Dermis microvascular lymphatic vessel endothelial cell (primary cell): ENCODE measurements at places on chromosomes 3 and 15. TPM values are rescaled to one million over a fixed set of nuclear protein-coding genes. Genes with fewer than 3 reads are reported as not detected.
A peak's percentile ranks its signal among the peaks of the same experiment; 100 is the strongest.

Gene IL12A
- 0.13 TPM in 1 of 2 replicates, not detected in the other for total RNA-seq

Gene PROK2
- total RNA-seq = not detected in 2 replicates

Gene CCDC39
- total RNA-seq = under 0.01 TPM in 2 replicates

Gene SLC51B
- total RNA-seq = not detected in 2 replicates

Gene SCN5A
- 6.2 and 10.1 TPM in 2 replicates for total RNA-seq

Gene RPS27L
- 245 and 318 TPM in 2 replicates for total RNA-seq

Gene GOLGA8R
- total RNA-seq = 0.25 and 0.26 TPM in 2 replicates

Gene OR5K3
- total RNA-seq = not detected in 2 replicates

Gene STAG1
- total RNA-seq = 22.3 and 24.3 TPM in 2 replicates

Gene SLC24A5
- not detected in 2 replicates for total RNA-seq

- no peak for DNase-seq
Observed at GRCh38 chr15:92960996-92961681, 61.0 kb downstream of the CHD2 start.

GRCh38 chr15:61946778-61947177 lies 113.5 kb downstream of the VPS13C start:
- no peak for DNase-seq

DNA sequence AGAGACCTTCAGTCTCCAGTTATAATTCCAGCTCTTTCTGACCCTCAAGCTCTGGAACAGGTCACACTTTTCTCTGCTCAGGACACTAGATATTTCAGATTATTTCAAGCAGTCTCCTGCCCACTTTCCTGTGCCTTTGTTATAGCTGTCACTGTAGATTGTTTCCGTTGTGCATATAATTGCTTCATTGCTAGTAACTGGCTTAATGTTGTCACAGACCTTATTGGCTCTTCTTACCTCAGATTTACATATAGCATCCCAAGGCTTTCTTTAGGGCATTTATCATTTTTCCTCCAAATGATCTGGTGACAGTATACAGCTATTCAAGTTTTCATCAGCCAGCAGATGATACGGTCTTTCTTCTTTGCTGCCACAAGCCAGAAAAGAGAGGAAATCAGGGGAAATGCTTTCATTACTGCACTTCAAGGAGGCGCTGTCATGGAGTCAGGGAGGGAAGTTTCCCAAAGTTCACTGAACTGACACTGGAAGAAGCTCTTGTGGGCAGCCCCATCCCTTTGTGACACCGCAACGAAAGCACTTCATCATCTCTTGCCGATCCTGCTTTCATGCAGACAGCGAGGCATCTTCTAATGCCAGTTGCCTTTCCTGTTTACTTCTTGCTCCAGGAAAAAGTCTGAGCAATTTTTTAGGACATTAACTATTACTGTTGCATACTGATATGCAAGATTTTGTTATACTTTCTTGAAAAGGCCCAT lies 181.9 kb downstream of the CDIN1 start:
- DNase-seq = no peak

- DNase-seq = no peak
Observed at GRCh38 chr3:23301819-23302218, 98.7 kb downstream of the UBE2E2 start.

DNA sequence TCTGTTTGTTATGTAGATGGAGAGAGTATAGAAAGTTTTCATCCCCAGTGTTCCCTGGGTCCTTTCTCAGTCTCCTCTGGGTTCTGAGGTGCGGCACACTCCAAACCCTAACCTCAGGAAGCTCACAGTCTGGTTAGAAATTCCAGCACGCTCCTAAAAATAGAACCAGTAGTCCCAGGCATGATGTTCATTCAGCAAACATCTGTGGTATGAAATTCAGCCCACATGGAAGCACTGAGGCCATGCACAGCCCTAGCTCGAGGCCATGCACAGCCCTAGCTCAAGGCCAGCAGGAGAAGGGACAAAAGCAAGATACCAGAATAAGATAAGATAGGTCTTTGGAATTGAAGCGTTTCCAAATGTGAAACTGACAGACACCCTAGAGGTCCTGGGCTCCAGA lies 82.3 kb upstream of the OXTR start:
- no peak for DNase-seq

DNA sequence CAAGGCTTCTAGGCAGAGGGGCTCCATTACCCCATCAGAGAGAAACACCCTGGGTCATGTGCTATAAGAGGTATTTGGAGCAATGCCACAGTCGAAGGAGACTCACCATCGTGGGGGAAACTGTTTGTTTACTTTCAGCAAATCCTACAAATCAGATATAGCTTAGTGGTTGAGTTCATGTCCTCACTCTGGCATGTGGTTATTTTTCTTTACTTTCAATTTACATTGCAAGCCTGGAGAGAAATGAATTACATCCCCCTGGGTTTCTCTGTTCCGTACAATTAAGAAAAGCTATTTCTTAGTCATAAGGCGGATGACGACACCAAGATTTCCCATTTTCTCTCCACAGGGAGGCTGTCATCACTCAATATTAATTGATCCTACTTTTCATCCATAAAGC lies 36.9 kb downstream of the RFTN1 start:
- peak; percentile 80 for DNase-seq

DNA sequence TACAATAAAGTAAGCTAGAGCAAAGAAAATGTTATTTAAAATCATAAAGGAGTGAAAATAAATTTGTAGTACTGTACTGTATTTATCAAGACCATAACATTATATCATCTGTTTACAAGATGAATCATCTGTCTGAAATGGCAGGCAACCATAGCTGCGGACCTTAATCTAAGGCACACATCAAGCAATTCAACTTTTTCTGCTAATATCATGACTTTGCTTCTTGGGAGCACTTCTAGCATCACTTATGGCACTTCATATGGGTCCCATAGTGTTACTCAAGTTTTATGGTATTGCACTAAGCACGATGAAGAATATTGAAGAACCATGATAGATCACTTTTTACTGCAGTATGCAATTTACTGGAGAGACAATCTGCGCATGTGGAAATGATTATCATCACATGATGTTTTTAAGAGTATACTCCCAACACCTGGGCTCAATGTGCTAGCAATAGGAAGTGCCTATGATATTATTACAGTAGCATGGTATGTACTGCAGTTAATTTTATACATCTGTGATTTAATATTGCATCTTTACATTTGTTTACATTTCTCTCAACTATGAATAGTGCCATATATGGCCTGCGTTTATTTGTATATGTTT lies 137.7 kb upstream of the NECTIN3 start:
- DNase-seq = no peak

GRCh38 chr15:65399997-65400396 lies 22.2 kb upstream of the IGDCC3 start:
- no peak for DNase-seq

GRCh38 chr3:155031186-155031585 lies 48.9 kb upstream of the MME start:
- DNase-seq = no peak

GRCh38 chr3:60798456-60798855 lies 452.8 kb downstream of the FHIT start:
- no peak for DNase-seq

- no peak for DNase-seq
Observed at GRCh38 chr3:46070595-46071093, 43.4 kb upstream of the XCR1 start.

DNA sequence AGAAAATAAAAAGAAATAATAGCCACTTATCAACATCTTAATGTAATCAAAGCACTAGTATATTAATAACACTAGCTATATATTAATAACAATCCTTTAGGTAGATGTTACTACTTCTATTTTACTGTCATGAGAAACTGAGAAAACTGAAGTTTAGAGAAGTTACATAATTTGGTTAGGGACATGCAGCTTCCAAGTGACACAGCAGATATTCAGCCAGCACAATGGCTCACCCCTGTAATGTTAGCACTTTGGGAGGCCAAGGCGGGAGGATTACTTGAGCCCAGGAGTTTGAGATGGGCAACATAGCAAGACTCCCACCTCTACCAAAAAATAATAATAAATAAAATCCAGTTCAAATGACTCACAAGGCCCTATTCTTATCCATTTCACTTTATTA lies 1.9 kb upstream of the UBR1 start:
- DNase-seq = no peak

GRCh38 chr3:140724856-140725812 lies 47.3 kb downstream of the TRIM42 start:
- DNase-seq = no peak

- no peak for DNase-seq
Observed at GRCh38 chr15:38658431-38658830, 93.8 kb upstream of the RASGRP1 start.

DNA sequence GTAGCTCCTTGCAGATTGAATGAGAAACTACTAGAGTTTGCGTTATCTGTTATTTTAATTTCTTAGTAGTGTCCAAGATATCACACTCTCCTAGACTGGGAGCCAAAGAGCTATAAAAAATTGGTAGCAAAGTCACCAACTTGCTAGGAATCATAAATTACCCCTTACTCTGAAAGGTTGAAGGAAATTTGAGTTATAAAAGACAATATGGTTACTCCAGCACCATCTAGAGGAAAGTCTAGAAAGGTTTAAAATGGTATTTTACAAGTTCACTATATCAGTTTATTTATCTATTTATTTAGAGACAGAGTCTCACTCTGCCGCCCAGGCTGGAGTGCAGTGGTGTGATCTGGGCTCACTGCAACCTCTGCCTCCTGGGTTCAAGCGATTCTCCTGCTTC lies 121.6 kb downstream of the RBPMS2 start:
- DNase-seq = no peak

DNA sequence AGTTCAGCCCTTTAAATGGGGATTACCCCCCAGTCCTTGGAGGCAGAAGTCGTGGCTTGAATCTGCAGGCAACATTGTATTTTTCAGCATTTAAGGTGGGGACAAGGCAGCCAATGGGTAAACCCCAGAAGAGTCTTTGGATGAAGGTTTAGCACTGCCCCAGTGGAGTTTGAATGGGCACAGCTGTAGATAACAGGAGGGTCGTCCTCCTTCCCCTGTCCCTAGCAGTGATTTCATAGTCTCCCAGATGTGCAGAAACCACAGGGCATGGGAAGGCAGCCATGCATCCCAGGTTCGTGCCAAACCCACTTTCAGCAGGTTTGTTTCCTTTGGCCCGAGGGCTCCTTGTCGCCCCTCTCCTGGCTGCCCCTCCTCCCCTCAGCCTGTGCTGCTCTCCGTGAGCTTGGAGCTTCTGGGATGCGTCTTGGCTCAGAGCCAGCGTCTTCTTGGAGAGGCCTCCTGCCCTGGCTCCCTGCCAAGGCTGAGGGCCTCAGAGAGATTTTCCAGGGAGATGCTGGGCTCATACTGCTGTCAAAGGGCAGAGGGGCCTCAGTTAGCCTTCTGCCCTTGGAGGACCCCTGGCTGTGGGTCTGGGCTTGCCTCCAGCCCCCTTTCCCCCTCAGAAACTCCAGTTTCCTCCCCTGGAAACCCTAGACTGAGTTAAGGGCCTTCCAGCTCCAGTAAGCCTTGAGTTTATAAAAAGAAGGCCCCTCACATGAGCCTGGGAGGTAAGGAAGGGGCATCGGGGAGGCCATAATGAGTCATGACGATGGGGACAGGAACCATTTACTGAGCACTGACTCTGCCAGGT lies 48.9 kb upstream of the POLG start:
- DNase-seq = no peak

DNA sequence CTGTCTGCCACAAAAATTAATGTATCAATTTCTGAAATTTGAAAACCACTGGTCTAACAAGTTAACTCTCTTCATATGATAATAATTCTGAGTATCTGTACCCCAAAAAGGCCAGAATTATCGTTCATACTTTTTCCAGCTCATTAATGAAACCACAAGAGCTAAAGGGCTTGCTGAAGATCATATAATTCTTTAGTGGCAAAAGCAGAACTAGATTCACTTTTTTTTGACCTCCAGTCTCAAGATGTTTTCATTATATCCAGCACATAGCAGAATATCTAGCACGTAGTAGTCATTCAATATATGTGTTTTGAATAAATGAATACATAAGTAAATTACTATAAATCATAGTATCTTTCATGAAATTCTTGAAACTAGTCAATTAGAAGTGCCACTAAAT lies 246.7 kb upstream of the KCNH8 start:
- DNase-seq = no peak

- no peak for DNase-seq
Observed at GRCh38 chr3:36403661-36404060, 23.4 kb downstream of the STAC start.

DNA sequence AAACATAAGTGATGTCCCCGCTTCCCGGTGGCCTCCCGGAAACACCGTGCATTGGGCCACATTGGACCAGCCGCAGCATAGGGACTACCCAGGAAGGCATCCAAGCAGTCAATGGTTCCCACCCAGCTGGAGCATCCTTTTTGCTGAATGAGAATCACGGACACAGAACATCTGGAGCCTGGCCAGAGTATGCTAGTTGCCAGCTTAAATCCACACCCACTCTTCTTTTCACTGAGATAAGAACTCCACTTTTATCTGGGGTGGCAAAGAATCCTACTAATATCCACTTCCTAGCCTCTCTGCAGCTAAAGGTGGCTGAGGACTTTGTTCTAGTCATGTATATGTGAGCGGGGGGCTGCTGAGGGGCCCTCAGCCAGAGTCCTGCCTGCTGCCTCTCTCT lies 95.2 kb upstream of the PLXNA1 start:
- DNase-seq = no peak

DNA sequence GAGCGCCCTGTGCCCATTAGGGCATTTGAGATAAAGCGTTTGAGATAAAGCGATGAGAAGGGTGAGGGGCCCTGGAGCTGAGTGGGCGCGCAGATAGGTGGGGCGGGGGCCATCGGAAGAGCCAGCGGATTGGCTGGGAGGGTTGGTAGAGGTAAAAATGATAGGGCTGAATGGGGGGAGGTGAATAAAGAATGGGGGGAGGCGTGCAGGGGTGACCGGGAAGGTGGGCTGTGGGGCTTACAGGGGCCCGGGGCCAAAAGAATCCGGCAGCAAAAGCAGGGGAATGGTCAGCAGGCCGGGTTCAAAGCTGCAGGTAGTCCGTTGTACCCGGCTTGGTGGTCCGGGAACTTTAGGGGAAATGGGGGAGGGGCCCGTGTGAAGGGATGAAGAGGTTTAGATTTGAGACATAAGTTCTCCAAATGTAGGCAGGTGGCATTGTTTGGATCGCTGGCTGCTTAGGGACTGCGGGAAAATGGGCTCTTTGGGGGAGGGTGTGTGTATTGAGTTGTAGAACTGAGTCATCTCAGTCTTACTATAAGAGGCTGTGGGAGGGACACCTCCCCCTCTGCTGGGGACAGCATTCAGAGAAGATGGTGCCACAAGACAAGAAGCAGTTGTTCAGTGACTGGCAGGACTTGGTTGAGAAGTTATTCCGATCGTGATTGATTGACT lies 610 bp downstream of the ARID3B start:
- DNase-seq = no peak
